ENCODE measurements at places on chromosomes 3 and 15. TPM values are rescaled to one million over a fixed set of nuclear protein-coding genes. Genes with fewer than 3 reads are reported as not detected.

GRCh38 chr3:112013058-112013783 lies 14.5 kb downstream of the TAGLN3 start:
- peak; percentile 76 for DNase-seq

DNA sequence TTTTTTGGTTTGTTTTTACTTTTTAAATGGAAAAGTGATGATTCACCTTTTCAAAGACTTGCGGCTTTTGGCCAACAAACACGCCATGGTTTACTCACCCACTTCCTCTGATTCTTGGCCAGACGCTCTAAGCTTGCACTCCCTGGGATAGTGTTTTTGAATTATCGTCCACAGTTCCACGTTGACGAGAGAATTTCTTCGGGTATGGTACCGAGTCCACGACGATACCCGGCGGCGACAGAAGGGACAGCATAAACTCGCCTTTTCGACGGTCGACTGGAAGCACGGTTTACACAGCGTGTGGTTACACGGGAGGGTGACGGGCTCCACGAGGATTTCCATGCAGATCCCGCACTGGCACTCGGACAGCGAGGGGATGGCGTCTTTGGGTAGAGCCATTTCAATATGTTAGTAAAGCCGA lies 783 bp downstream of the RNF168 start:
- DNase-seq: peak; percentile 33

GRCh38 chr3:168548719-168549118 lies 453.0 kb upstream of the GOLIM4 start:
- DNase-seq: no peak

GRCh38 chr3:34034840-34035239 lies 236.4 kb downstream of the PDCD6IP start:
- DNase-seq: no peak

DNA sequence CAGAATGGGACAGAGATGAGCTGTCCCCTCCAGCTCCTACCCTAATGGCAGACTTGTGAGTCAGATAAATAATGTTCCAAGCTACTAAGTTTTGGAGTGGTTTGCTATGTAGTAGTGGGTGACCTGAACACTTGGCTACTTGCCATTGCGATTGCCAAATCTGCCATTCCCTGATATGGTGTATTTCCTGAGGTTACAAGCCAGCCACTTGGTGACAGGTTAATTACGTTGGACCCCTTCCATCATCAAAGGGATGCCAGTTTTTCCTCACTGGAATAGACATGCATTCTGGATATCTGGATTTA lies 33.6 kb downstream of the MORF4L1 start:
- no peak for DNase-seq

GRCh38 chr3:147161833-147162232 lies 244.5 kb downstream of the ZIC4 start:
- no peak for DNase-seq

DNA sequence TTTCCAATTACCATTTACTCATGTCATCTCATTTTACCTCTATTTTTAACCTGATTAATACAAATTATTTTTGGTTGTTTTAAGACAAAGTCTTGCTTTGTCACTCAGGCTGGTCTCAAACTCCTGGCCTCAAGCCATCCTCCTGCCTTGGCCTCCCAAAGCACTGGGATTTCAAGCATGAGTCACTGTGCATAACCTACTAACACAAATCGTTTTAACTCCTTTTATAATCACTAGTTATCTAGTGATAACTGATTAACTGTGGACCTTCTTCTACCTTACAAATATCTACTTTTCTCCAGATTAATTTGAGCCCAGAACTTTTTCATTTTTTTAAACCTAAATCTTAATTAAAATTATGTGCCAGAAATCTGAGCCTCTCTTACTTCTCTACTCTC lies 4.6 kb downstream of the ATP13A3 start:
- DNase-seq: no peak

DNA sequence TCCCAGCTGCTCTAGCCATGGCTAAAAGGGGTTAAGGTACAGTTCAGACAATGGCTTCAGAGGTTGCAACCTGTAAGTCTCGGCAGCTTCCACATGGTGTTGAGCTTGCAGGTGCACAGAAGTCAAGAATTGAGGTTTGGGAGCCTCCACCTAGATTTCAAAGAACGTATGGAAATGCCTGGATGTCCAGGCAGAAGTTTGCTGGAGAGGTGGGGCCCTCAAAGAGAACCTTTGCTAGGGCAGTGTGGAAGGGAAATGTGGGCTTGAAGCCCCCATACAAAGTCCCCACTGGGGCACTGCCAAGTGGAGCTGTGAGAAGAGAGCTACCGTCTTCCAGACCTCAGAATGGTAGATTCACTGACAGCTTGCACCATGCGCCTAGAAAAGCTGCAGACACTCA lies 73.7 kb downstream of the STT3B start:
- no peak for DNase-seq

- DNase-seq: no peak
These were observed 50.9 kb downstream of the HCN4 start for GRCh38 chr15:73317651-73318462.

- DNase-seq: no peak
These were observed 20.6 kb upstream of the EPHB3 start for GRCh38 chr3:184540777-184541681.

DNA sequence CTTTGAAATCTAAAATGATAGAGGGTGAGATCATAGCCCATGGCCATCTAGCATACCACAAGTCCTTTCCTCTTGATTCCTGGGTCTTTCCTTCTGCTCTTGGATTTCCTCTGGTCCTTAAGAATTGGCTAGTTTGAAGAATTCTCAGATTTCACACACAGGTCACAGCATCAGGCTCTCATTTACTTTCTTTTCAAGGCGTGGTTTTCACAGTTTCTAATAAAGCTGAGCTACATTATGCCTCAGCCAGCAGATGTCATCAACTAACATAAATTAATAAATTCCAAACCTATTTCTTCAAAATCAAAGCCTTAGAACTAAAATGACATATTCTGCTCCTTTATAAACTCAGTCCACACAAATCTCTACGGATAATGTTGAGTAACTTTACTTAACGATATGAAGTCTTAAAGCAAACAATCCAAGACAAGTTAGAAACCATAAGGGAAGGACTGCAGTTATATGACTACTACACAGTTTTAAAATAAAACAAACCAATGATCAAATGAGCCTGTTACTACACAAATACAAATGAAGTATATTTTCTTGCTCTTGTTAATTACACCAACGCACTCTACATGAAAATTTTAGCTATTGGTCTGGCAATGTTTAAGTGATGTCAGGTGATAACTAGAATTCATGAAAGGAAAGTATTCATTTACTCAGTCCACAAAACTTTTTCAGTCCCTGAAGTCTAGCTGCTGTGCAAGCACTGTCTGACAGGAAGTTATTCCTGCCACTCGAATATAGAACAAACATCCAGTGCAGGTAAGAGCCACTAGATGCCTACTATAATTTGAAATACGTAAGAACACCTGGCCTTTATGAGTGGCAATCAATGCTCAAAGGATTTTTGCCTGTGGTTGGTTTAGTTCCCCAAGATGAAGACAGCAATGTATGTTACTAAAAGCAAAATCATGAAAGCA lies 9.2 kb downstream of the CCDC14 start:
- DNase-seq: no peak

DNA sequence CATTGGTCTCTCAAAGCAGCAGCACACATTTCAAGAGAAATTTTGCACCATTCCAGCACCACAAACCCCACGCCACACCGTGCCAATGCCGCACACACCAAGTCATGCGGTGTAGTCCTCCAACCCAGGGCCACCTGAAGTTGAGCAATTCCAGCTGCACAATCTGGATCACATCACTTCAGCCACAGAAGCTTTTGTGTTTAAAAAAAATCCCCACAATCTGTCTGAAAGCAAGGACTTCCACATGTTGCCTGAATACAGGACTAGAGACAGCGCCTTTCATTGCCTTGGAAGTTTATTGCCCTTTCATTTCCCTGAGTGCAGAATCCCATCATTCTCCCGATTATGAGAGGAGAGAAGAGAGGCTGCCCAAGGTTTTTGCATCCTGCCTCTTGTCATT lies 175.6 kb upstream of the BCL6 start:
- peak; percentile 54 for DNase-seq

DNA sequence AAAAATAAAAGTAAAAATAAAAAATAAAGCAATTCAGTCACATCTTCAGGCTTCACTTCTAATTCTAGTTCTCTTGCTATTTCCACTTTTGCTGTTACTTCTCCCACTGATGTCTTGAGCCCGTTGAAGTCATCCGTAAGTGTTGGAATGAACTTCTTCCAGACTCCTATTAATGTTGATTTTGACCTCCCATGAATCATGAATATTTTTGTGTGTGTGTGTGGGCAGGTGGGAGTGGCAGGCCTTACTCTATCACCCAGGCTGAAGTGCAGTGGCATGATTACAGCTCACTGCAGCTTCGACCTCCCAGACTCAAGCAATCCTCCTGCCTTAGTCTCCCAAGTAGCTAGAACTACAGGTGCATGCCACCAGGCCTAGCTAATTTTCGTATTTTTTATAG lies 10.7 kb downstream of the USP4 start:
- DNase-seq: no peak

DNA sequence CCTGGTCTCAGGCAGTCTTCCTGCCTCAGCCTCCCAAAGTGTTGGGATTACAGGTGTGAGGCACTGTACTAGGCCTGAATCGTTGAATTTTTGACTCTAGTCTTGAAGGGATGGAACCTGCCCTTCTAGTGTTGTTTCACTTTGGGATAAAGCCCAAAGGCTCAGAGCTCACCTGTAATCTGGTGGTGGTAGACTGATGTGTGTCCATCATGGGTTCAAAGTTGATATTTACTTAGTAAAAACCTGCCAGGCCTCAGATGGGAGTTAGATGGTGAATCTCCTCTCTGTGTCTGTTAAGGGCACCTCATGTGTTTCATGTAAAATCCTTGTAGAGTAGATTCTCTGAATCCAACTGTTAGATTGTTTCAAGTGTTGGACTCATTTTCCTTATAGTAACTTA lies 41.1 kb downstream of the FNDC3B start:
- no peak for DNase-seq

DNA sequence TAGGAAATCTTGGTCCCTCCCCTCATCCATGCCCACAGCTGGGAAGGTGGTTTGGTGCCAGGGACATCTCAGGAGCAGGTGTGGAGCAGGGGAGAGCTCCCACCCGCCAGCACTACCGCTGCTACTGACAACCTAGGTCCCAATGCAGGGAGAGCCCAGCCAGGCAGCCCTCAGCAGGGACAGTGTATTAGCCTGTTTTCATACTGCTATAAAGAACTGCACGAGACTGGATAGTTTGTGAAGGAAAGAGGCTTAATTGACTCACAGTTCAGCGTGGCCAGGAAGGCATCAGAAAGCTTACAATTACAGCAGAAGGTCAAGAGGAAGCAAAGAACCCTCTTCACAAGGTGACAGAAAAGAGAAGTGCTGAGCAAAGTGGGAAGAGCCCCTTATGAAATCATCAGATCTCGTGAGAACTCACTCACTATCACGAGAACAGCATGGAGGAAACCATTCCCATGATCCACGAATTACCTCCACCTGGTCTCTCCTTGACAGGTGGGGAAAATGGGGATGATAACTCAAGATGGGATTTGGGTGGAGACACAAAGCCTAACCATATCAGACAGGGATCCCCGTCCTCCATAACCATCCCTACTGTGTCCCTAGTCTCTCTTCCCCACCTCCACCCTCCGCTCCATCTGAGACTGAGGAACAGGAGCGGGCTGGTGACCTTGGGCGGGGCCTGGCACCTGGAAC lies 218.6 kb downstream of the TBC1D2B start:
- DNase-seq: no peak

- DNase-seq: no peak
These were observed 42.2 kb downstream of the DMXL2 start for GRCh38 chr15:51580385-51580784.

- DNase-seq: no peak
These were observed 175.8 kb downstream of the SPATA16 start for GRCh38 chr3:172965256-172965655.

GRCh38 chr15:43299884-43300283 lies 30.5 kb downstream of the LCMT2 start:
- no peak for DNase-seq

- no peak for DNase-seq
These were observed 59.8 kb downstream of the TMED3 start for GRCh38 chr15:79370716-79371115.

- no peak for DNase-seq
These were observed 100.8 kb upstream of the TPM1 start for GRCh38 chr15:62941699-62942098.

DNA sequence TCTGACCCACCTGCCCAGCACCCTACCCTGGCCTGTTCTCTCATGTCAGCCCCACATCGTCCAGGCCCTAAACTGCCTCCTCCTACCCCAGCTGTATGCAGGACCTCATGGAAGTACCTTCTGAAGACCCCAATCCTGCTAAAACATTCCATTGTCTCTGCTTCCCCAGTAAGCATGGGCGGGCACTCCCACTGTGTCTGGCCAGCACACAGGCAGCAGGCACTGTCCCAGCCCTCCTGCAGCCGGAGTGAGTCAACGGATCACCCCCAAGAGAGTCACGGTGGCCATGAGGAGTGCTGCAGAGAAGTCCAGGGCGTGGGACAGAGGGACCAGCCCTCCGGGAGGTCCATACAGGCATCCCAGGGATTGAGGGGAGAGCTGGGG lies 36.4 kb upstream of the SLCO2A1 start:
- no peak for DNase-seq

- DNase-seq: no peak
These were observed 151.8 kb upstream of the DPH6 start for GRCh38 chr15:35697549-35698299.

DNA sequence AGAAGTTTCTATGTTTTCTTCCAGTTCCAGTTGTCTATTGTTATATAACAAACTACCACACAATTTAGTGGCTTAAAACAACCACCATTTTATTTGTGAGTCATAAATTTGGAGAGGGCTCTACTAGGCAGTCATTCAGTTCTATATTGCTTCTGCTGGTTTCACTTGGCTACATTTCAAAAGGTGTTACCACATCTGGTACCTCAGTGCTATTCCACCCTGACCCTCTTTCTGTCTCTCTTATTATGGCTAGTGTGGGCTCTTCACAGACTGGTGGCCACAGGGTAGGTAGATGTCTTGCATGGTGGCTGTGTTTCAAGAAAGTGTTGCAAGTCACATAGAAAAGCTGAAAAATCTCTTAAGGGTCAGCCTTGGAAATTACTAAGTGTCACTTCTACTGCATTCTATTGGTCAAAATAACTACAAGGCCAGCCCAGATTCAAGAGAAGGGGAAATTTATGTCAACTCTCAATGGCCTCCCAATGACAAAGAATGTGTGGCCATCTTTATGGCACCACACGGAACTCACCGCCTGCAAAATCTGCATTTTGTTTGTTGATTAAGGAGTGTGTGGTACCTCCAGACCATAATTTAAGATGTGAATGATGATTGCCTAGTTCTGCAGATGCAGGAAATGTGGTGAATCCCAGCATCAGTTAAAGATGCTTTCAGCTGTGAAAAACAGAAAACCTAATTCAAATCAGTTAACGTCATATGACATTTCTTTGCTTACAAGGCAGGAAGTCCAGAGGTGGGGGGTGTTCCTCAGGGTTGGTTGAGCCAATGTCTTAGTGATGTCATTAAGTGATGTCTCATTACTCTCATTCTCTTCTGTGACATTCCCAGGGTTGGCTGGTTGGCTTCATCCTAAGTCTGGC lies 105.8 kb upstream of the RASGRP1 start:
- DNase-seq: no peak

Gene UROC1
- 0.06 TPM for polyA plus RNA-seq

Gene LSMEM2
- 0.69 TPM for polyA plus RNA-seq

Gene GP9
- polyA plus RNA-seq: 1.3 TPM

Gene HYAL3
- 3.9 TPM for polyA plus RNA-seq

Gene SYNM
- polyA plus RNA-seq: 2.0 TPM

Gene LCTL
- polyA plus RNA-seq: 0.51 TPM

Gene ITIH3
- polyA plus RNA-seq: 9.5 TPM

Gene ZBBX
- 5.4 TPM for polyA plus RNA-seq

Gene ABCF3
- polyA plus RNA-seq: 73.6 TPM

Gene THSD4
- polyA plus RNA-seq: 31.9 TPM

Gene HACD3
- 159 TPM for polyA plus RNA-seq

Gene ACAP2
- 26.7 TPM for polyA plus RNA-seq

Gene CLEC3B
- polyA plus RNA-seq: 26.5 TPM

Gene GRK7
- 0.13 TPM for polyA plus RNA-seq
